ENCODE measurements at places on chromosomes 4 and X.

DNA sequence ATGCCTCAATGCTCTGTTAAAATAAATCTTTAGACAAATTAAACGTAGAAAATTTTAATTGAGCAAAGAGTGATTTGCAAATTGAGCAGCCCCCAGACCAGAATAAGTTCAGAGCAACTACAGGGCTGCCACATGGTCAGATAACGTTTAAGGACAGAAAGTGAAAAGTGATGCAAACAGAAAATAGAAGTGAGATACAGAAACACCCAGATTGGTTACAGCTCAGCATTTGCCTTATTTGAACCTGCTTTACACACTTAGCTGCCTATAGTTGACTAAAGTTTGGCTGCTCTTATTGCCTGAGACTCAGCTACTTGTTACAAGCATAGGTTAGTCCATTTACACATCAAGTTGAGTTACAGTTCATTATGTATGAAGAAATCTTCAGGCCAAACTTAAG lies 1800.8 kb upstream of the PCDH10 start:
- DNase-seq = no peak

DNA sequence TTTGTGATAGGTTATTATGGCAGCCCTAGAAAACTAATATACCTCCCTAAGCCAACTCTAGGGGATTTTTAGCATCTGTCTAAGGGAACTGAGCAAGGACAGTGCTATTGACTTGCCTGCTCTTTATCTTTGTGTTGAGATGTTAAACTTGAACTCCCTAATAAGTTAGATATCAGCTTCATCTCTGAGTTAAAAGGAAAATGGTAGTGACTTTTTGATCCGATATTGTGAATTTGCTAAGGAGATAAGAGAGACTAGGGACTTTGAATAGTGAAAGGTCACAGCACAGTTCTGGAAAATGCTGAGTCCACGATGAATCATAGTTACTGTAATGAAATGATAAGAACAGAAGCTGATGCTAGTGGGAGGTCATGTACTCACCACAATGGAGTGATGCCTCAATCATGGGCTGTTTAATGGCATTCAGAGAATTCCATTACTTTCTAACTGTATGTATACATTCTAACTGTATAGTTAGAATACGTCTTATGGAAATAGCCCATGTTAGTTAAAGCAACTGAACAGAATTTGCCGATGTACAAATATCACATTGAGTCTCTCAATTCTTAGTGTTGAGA lies 147.2 kb downstream of the GLRA3 start:
- DNase-seq = no peak

- DNase-seq = peak; percentile 9
Measured at GRCh38 chr4:11623726-11624037, 195.0 kb upstream of the HS3ST1 start.

DNA sequence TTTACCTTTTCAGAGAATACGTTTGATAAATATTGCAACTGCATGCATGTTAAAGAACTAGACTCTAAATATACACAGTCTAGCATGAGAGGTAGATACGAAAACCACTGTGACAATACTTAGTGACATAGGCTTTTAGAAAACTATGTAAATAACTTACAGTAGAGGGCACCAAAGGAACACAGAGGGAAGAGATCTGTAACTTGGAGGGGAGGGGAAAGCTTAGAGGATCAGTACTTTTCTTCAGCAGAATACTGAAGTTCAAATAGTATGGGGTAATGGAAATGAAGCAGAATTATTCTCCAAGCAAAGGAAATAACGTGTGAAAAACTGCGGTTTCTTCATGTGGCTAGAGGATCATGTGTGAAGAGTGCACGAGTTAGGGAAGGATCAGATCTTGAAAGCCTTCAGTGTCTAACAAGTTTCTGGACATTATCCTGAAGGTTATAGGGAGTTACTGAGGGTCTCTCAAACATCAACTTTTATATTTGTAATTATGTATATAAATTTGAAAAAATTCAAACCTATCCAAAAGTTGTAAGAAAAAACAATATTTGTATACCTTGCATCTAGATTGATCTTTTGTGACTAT lies 264.3 kb downstream of the NPFFR2 start:
- DNase-seq = peak; percentile 77

DNA sequence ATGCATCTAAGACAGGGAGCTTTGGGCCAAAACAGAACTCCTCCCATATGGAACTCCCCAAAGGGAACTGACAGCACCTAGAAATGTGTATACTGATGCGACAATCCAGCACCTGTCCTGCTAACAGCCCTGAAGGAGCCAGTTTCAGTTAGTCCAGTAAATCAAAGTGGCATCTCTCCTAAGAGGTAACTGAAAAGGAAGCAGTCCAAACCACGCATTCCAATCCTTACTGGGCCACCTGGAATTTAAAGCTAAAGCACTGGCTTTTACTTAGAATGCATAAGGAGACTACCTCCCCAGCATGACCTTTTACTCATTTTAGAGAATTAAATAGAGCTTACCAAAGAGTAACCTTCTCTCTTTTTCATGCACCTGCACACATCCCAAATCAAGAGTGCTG lies 586.8 kb upstream of the PITX2 start:
- no peak for DNase-seq

DNA sequence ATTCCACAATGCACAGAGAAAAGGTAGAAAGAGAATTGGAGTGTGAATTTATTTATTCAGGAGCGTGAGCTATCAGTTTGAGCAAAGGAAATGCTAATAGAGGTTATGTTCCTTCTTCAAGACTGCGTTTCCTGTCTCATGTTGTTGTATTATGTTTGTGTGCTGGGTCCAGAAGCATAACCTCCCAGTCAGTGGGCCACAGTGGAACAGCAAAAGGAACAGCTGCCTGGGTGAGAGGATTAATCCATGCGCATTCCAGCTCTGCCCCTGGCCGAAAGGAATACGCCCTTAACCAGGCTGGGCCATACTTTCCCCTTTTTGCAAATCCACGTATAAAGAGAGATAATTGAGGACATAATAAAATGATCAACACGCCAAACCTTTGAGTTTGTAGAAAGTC lies 32.4 kb upstream of the ARX start:
- DNase-seq = no peak

GRCh38 chrX:136608295-136608933 lies 39.5 kb upstream of the CD40LG start:
- peak; percentile 0 for DNase-seq

DNA sequence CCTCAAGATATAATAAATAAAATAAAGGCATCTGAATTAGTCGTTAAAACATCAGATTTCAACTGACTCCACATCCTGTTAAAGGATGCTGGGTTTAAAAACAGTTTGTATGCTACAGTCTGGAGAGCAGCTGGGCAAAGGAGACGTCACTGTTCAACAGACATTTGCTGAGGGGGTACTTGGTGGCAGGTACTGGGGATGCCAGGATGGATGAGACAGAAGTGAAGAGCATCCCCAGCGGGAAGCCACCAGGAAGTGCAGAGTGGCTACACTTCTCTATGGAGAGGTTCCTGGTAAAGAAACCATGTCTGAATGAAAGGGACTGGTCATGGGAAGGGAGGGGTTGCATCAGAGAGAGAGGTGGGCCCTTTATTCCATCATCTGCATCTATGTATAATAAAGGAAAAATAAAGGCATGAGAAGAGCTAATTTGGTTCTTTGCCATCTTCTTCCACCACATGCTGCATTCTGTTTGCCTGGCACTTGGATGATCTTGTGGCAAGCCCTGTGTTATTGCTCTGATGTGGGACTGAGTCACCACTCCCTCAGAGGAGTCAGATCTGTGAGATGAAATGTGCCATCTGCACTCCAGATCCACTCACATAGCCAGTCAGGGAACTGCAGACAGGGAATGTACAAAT lies 145.0 kb downstream of the SOWAHB start:
- peak; percentile 78 for DNase-seq

DNA sequence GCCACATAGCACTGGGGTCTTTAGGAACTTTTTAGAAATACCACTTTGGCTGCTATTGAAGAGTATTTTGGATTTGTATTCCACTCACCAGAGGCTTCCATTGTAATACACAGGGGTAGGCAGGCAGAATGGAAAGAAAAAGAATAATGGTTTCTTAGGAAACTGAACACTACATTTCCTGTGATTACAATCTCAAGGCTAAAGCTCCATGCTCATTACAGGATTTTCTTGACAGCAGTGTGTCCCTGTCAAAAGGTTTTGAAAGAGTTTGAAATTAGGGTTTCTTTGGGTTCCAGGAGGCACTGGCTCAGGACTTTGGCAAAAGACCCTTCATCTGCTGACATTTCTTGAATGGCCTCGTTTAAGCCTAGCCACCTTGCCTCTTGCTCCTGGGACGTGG lies 74.8 kb upstream of the STIM2 start:
- no peak for DNase-seq

- peak; percentile 83 for DNase-seq
Measured at GRCh38 chr4:32560306-32560705, 1840.1 kb downstream of the PCDH7 start.

DNA sequence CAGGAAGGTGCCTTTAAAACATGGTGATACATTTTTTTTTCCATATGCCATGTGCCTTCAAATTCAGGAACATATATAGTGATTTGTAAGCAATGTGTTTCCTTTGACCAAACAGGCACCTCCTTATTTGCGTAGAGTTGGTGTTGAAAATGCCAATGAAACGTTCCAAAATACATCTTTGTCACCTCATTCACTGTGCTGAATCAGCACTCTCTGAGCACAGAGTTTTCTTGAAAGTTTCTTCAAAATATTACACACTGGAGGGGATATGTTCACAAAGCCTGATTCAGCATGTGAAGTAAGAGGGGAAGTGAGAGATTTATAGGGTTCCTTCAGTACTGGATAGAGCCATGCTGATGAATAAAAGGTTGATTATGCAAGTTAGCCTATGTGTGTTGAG lies 85.7 kb upstream of the PRR32 start:
- DNase-seq = no peak

DNA sequence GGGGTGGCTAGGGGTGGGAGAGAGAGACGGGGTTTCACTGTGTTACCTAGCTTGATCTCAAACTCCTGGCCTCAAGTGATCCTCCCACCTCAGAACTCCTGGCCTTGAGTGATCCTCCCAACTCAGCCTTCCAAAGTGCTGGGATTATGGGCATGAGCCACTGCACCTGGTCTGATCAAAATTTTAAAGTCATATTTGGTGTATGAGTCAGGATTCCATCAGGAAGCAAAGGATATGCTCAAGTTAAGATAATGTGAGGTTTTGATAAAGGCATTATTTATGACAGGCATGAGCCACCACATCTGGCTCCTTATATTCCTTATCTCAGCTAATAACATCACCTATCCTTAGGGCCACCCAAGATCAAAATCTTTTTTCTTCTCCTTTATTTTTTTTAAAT lies 182.0 kb downstream of the SLC4A4 start:
- no peak for DNase-seq

DNA sequence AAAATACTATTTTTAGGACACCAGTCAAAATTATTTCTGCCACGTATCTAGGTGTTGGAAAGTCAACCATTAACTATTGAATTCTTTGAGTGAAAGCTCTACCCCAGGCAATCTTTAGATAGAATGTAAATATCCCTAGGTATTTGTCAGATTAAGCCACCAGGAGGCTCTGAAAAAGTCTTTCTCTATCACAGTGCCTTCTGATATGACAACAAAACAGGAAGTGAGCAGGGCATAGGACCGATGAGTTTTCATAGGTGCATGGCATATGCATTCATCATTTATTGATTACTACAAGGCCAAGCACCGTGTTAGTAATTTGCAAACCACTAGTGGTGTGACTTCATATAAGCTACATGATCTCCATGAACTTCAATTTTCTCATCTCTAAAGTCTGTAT lies 333.6 kb upstream of the F9 start:
- no peak for DNase-seq

- peak; percentile 24 for DNase-seq
Measured at GRCh38 chrX:133215747-133216146, 2.4 kb downstream of the TFDP3 start.

DNA sequence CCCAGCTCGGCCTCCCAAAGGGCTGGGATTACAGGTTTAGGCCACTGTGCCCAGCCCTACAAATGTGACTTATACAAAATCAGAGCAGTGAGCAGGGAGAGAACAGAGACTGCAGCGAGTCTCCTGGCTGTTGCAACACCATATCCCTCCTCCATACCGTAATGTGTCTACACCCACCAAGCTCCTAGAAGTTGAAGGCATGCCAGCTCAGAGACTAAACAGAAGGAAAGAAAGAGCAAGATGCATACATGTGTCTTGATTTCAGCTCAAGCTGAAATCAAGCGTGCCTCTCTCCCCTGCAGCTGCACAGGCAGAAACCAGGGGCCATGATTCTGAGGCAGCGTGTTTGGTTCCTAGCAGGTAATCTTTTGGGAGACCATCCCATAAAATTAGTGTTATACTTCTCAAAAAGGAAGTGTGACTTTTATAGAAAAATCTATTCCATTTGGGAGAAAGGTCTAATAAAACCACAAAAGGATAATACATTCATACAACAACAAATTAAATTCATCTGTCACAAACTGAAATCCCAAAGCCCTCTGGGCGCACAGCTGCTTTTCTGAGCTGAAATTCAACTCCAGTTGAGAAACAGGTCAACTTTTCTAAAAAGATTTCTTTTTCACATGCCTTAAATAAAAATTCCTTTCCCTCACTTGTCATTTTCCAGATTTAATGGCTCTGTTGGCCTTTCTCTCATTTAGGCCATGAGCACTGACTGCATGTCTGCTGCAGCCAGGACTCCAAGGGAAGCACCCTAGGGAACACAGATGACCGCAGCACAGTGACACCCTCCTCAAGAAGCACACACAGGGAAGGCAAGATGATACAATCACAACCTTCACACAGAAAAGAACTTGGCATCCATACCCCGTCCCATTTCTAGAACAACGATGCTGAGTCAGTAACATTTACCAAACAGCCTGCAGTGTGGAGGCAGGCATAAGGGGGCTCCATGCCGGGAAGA lies 34.4 kb downstream of the AFAP1 start:
- DNase-seq = peak; percentile 90

- no peak for DNase-seq
Measured at GRCh38 chrX:1140236-1140681, 72.2 kb downstream of the CRLF2 start.

GRCh38 chrX:14309431-14309830 lies 219.9 kb upstream of the GLRA2 start:
- peak; percentile 9 for DNase-seq

- peak; percentile 42 for DNase-seq
Measured at GRCh38 chr4:48133669-48134068, 381 bp downstream of the TXK start.

- DNase-seq = no peak
Measured at GRCh38 chr4:87575408-87575807, 32.9 kb upstream of the DSPP start.
